DND-41 (cell line): ENCODE measurements at places on chromosomes 4 and X.
A peak's percentile ranks its signal among the peaks of the same experiment; 100 is the strongest.

DNA sequence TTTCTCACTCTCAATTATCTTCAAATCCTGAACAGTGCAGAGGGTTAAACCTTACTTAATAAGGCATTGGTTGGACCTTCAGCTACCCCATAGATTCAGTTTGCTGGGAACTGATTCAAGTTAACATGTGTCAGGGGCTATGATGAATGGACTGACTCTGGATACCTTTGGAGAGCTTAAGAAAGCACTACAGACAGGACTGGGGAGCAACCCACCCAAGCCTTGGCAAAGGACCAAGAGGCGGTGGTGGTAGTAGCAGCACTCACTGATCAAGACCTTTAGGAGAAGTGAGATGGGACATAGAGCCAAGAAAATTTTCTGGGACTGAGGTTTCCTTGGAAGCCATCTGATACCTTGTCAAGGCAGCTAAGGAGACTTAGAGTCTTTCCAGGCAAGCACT lies 43.0 kb upstream of the TAPT1 start:
- no peak for DNase-seq

DNA sequence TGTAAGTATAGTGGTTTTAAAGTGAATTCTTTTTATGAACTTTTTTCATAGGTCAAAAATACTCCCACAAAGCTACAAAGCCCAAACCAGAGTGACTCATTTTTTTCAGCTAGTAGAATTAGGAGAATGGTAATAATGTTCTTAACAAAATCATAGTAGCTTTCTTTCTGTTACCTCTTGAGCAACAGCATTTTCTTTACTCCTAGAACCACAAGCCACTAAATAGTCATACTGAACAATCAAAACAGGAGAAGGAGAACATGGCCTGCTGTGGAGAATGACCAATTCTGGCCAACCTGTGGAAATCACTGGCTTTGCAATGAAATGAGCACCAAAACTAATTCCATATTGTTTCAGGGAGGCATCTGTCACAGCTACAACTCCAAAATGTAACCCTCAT lies 112.9 kb downstream of the AMMECR1 start:
- DNase-seq: no peak

GRCh38 chr4:84051089-84051488 lies 448.0 kb downstream of the NKX6-1 start:
- DNase-seq: no peak

GRCh38 chr4:6855692-6856297 lies 53.8 kb upstream of the TBC1D14 start:
- no peak for DNase-seq

GRCh38 chrX:24276015-24276414 lies 37.9 kb downstream of the SUPT20HL2 start:
- DNase-seq: no peak

- no peak for DNase-seq
Measured at GRCh38 chr4:57109411-57109846, 756 bp downstream of the IGFBP7 start.

- no peak for DNase-seq
Measured at GRCh38 chrX:69546417-69546816, 42.3 kb downstream of the NALF2 start.

DNA sequence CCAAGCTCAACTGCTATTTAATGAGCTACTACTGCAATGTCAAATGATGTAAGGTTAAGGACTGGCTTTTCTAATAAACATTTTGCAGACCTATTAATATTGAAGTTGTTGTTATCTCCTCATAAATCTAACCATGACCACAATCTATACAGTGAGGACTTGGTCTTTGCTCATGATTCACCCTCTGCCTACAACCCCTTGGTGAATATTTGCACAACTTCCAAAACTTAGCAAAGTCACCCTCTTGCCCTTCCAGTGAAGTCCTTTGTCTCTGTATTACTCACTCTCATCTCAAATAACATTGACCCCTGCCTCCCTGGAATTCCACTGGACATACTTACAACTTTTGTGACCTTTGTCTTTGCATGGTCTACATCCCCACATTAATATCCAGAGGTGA lies 204.5 kb downstream of the KCNIP4 start:
- DNase-seq: no peak

- no peak for DNase-seq
Measured at GRCh38 chr4:189365451-189365850, 575.2 kb upstream of the FRG1 start.

- DNase-seq: no peak
Measured at GRCh38 chr4:8383016-8383415, 57.5 kb downstream of the ACOX3 start.

GRCh38 chrX:9052081-9052480 lies 18.2 kb upstream of the FAM9B start:
- no peak for DNase-seq

DNA sequence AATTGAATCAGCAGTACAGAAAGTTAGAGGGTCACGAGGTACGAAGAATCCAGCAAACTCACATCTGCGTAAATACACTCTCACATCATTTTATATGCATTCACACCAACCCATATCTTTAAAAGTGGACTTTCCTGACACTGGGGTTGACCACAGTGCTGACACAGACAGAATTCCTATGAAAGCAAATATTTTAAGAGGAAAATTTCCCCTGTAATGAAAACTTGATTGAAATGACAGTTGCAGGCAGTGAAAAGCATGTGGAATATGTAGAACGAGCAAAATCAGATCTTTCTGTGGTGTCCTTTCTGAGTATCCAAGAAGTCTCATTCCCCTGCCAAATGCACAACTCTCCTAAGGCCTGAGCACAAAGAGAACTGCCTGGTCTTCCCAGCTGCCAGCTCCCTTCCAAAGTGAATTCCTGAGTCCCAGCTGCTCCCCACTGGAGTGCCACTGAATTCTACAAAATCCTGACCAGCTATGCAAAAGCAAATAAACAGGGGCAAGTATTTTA lies 50.5 kb upstream of the FAM9C start:
- DNase-seq: no peak

- DNase-seq: no peak
Measured at GRCh38 chr4:173243321-173243720, 74.7 kb downstream of the GALNT7 start.

- no peak for DNase-seq
Measured at GRCh38 chr4:7668826-7669225, 234.1 kb upstream of the PSAPL1 start.

GRCh38 chr4:151912632-151913031 lies 151.8 kb upstream of the GATB start:
- no peak for DNase-seq

- no peak for DNase-seq
Measured at GRCh38 chrX:17432158-17432557, 57.2 kb downstream of the NHS start.

- no peak for DNase-seq
Measured at GRCh38 chr4:73540826-73541225, 59.3 kb downstream of the AFM start.

DNA sequence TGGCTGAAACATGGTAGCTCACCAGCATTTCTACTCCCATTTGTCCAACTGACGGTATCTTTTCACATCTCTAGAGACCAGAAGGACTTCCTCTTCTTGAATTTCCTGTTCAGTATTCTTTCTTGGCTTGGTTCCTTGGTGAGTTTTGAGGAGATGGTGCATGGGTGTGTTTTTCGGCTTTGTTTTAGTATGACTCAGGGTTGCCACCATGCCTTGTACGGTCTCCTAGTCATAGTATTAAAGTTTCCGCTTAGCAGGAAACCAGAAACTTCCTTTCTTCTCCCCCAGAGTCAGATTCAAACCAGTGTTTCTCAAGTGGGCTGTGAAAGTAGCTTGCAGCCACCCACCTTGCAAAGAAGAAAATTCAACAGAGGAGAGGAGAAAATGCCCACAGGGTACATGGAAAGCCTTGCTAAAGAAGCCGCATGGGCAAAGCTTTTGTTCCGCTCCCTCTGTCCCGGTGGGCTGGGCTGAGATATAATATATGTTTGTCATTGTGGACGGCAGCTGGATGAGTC lies 5.7 kb downstream of the CD99 start:
- DNase-seq: peak; percentile 77

- DNase-seq: no peak
Measured at GRCh38 chrX:69506617-69507499, 2.7 kb downstream of the NALF2 start.

- DNase-seq: no peak
Measured at GRCh38 chr4:97367878-97368277, 775.4 kb downstream of the STPG2 start.

GRCh38 chr4:88335092-88335665 lies 43.5 kb upstream of the HERC6 start:
- no peak for DNase-seq
